ENCODE measurements at places on chromosomes 12 and 14. TPM values are rescaled to one million over a fixed set of nuclear protein-coding genes. Genes with fewer than 3 reads are reported as not detected.

The KLRK1 gene
- 126 TPM for total RNA-seq

The KCNH3 gene
- total RNA-seq, result 0.70 TPM

The SLC17A8 gene
- total RNA-seq, result not detected

The FSCB gene
- not detected for total RNA-seq

The KRT72 gene
- total RNA-seq, result 0.43 TPM

The HCAR1 gene
- total RNA-seq, result not detected

The NTS gene
- total RNA-seq, result not detected

The NT5DC3 gene
- total RNA-seq, result 3.9 TPM

The PLEKHH1 gene
- 1.9 TPM for total RNA-seq

The SMIM41 gene
- total RNA-seq, result not detected

GRCh38 chr14:35161231-35161630, 38.9 kb downstream of the PRORP start:
- peaks cover 64% of the 10 kb centered on the region for H3K4me1 ChIP-seq
- H3K4me3 ChIP-seq, result peak overlapping the region; percentile 82
- peak overlapping the region; percentile 84 for H3K27ac ChIP-seq

DNA sequence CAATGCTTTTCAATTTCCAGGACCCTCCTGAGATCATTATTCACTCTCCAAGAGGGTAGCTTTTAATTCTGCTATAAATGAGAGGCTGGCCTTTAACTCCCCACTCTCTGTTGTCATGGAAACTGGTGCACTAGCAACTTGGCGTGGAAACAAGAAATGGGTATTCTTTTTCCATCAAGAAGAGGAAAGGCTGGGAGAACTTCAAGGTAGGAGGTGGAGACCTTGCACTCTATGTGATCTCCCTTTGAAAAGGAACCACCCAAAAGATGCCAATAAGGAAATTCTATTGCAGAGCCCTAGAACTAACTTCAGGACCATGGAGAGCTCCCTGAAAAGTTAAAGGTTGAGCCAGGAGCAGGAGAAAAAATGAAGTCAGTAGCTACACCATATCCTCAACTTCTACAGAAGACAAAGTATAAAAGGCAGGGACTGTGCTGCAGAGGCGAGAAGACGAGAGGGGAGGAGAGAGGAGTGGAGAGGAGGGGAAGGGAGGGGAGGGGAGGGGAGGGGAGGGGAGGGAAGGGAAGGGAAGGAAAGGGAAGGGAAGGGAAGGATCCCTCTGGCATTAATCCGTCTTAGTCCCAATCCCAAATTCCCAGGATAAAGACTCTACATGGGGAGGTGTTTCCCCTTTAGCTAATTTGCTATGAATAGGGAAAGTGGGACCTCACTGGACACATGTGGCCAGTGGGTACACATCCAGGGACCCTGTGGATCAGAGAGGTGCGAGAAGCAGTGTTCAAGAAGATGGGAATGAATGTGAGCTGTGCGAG, 46.7 kb upstream of the FICD start:
- no peak overlapping the region for H3K27ac ChIP-seq
- DNase-seq, result no peak
- no peaks in the 10 kb centered on the region for H3K36me3 ChIP-seq
- H3K4me1 ChIP-seq, result no peaks in the 10 kb centered on the region

DNA sequence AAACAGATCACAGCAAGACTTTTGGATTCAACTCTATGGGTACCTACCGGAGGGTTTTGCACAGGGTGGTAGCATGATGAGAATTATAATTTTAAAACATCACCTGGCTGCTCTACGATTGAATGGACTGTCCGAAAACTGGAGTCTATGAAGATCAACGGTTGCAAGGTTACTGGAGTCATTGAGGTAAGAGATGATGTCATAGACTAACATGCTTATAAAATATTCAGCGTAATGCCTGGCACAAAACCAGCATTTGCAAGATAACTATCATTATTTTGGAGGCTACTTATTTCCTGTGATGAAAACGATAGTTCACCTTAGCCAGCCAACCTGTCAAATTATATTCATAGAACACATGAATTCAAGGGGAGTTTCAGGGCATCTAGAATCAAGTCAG, 580.6 kb upstream of the TBX3 start:
- no peak overlapping the region for H3K4me3 ChIP-seq
- no peaks in the 10 kb centered on the region for H3K36me3 ChIP-seq
- no peaks in the 10 kb centered on the region for H3K27me3 ChIP-seq
- no peak overlapping the region for H3K27ac ChIP-seq
- no peak for DNase-seq

GRCh38 chr14:56322531-56322930, 204.3 kb downstream of the PELI2 start:
- H3K36me3 ChIP-seq, result no peaks in the 10 kb centered on the region
- no peak for DNase-seq
- H3K27me3 ChIP-seq, result no peaks in the 10 kb centered on the region
- no peaks in the 10 kb centered on the region for H3K4me1 ChIP-seq
- no peak overlapping the region for H3K27ac ChIP-seq

DNA sequence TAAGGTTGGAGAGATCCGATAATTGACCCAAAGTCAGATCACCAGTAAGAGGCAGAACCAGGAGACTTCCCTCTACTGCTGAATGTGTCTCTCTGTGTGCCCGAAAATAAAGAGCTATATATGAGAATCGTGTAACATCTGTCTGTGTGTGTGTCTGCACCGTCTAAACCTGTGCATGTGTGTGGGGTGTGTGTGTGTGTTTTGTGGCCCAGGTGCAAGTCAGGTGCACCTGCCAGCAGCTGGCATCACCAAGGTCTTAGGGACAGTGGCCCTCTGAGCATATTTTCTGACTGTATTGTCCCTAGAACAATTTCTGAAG, 24.7 kb upstream of the KRT78 start:
- no peaks in the 10 kb centered on the region for H3K27me3 ChIP-seq
- H3K4me1 ChIP-seq, result peaks cover 24% of the 10 kb centered on the region
- H3K36me3 ChIP-seq, result no peaks in the 10 kb centered on the region
- H3K4me3 ChIP-seq, result peak overlapping the region; percentile 70

GRCh38 chr14:21350539-21350938, 33.3 kb downstream of the SUPT16H start:
- H3K27ac ChIP-seq, result peak overlapping the region; percentile 3
- no peak for DNase-seq
- no peak overlapping the region for H3K4me3 ChIP-seq
- H3K36me3 ChIP-seq, result peaks cover 37% of the 10 kb centered on the region
- no peaks in the 10 kb centered on the region for H3K27me3 ChIP-seq

GRCh38 chr14:104718147-104718546, 5.9 kb upstream of the ADSS1 start:
- H3K36me3 ChIP-seq, result no peaks in the 10 kb centered on the region
- H3K27me3 ChIP-seq, result no peaks in the 10 kb centered on the region
- H3K4me3 ChIP-seq, result no peak overlapping the region
- no peaks in the 10 kb centered on the region for H3K4me1 ChIP-seq

DNA sequence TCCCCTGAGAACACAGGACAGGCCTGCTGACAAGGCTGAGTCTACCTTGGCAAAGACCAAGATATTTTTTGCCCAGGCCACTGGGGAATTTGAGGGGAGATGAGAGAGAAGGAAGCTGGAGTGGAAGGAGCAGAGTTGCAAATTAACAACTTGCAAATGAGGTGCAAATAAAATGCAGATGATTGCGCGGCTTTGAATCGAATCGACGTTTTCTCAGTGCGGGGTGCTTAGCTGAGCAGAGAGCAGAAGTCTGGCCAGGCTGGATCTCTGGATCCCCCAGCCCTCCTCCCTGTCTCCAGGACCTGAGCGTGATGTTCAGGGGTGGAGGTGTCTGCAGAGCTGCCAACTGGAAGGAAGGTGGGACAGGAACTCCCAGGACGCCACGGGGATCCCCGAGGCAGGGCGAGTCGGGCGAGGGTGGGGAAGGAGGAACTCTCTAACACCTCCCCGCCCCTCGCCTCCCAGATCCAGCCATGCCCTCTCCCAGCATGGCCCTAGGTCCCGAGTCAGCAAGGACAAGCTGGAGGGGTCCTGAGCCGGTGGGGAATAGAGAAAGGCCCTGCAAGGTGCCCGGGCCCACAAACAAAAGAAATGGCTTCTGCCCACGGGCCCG, 527 bp upstream of the CARMIL3 start:
- peak overlapping the region; percentile 23 for H3K27ac ChIP-seq
- peaks cover 7% of the 10 kb centered on the region for H3K27me3 ChIP-seq
- peak overlapping the region; percentile 83 for H3K4me3 ChIP-seq
- H3K4me1 ChIP-seq, result peaks cover 26% of the 10 kb centered on the region

- no peak overlapping the region for H3K4me3 ChIP-seq
- no peak for DNase-seq
- H3K27me3 ChIP-seq, result no peaks in the 10 kb centered on the region
- no peaks in the 10 kb centered on the region for H3K36me3 ChIP-seq
- H3K27ac ChIP-seq, result no peak overlapping the region
Observed at GRCh38 chr12:116975779-116976393, 65.1 kb downstream of the FBXW8 start.

GRCh38 chr12:11980115-11980514, 90.6 kb upstream of the BCL2L14 start:
- H3K4me3 ChIP-seq, result peak overlapping the region; percentile 85
- H3K36me3 ChIP-seq, result peaks cover 24% of the 10 kb centered on the region

DNA sequence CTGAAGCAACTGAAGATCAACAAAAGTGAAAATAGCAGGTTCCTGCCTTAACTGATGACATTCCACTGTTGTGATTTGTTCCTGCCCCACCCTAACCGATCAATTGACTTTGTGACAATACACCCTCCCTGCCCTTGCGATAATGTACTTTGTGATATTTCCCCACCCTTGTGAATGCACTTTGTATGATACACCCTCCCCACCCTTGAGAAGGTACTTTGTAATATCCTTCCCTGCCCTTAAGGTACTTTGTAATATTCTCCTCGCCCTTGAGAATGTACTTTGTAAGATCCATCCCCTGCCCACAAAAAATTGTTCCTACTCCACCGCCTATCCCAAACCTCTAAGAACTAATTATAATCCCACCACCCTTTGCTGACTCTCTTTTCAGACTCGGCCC, 41.4 kb downstream of the BCAT1 start:
- no peaks in the 10 kb centered on the region for H3K36me3 ChIP-seq
- H3K27me3 ChIP-seq, result peaks cover 6% of the 10 kb centered on the region

DNA sequence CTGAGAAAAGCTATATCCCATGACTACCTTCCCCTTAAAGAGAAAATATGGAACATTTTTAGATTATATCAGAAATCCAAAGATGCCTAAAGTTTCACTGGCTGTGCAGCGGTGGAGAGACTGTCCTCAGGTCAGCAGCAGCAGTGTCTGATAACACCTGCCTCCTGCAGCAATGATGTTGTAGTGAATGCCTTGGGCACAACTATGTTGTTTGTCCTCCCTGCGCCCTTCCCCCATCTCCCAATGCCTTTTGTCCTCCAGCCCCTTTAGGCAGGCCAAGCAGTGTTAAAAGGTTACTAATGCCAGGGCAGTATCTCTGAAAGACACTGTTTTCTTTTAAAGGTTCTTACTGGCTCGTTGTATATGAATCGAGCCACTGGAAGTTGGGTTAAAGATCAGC, 13.2 kb downstream of the RTRAF start:
- no peak overlapping the region for H3K4me3 ChIP-seq
- H3K27me3 ChIP-seq, result no peaks in the 10 kb centered on the region
- DNase-seq, result no peak
- no peaks in the 10 kb centered on the region for H3K4me1 ChIP-seq
- no peak overlapping the region for H3K27ac ChIP-seq

- no peak for DNase-seq
- H3K36me3 ChIP-seq, result no peaks in the 10 kb centered on the region
- peaks cover 19% of the 10 kb centered on the region for H3K27me3 ChIP-seq
- H3K4me1 ChIP-seq, result no peaks in the 10 kb centered on the region
Observed at GRCh38 chr12:101209319-101210302, at the start of gene SLC5A8. TSS of gene SLC5A8 (minus strand) at chr12:101210238. CDS start at chr12:101209848, 390 bp downstream.

GRCh38 chr12:15605881-15606590, 183.2 kb downstream of the EPS8 start:
- no peak for DNase-seq
- H3K36me3 ChIP-seq, result no peaks in the 10 kb centered on the region
- no peak overlapping the region for H3K27ac ChIP-seq
- no peaks in the 10 kb centered on the region for H3K4me1 ChIP-seq

GRCh38 chr12:12088761-12089160, 18.0 kb downstream of the BCL2L14 start:
- H3K27me3 ChIP-seq, result peaks cover 24% of the 10 kb centered on the region
- no peak overlapping the region for H3K27ac ChIP-seq
- H3K4me3 ChIP-seq, result no peak overlapping the region
- no peak for DNase-seq
- H3K36me3 ChIP-seq, result no peaks in the 10 kb centered on the region
- H3K4me1 ChIP-seq, result no peaks in the 10 kb centered on the region

DNA sequence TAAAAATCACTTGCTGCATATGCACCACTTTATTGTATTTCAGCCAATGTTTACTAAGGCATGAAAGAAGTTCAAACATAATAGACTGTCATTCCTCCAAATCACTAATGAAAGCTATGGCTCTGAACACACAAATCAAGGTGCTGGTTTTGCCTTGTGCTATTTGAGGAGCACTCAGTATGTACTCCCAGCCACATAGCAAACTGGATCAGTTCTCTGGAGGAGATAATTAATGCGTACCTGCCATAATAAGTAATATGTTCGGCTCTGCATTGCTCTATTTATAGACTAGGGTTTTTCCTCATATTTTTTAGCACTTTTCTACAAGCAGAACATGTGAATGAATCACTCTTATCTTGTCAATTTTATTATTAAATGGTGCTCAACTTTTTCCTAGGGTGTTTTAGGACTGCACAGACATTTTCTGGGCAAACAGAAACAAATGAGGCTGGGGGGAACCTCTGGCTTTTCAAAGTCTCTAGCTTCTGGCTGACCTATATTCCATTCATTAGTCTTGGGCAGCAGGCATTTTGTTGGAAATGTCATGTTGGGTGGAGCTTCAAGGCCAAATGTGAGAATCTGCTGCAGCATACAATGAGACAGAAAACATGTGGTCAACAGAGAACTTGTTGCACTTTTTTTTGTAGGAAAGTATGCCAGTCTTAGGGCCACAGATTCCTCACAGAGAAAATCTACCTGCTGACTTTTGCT, 88.4 kb downstream of the GRIP1 start:
- H3K27me3 ChIP-seq, result peaks cover 8% of the 10 kb centered on the region
- no peak overlapping the region for H3K27ac ChIP-seq
- H3K36me3 ChIP-seq, result no peaks in the 10 kb centered on the region
- no peaks in the 10 kb centered on the region for H3K4me1 ChIP-seq
- DNase-seq, result no peak

GRCh38 chr12:128662101-128662500, 161.7 kb downstream of the SLC15A4 start:
- no peaks in the 10 kb centered on the region for H3K27me3 ChIP-seq
- peaks cover 4% of the 10 kb centered on the region for H3K4me1 ChIP-seq
- H3K27ac ChIP-seq, result no peak overlapping the region
- no peak overlapping the region for H3K4me3 ChIP-seq
- H3K36me3 ChIP-seq, result no peaks in the 10 kb centered on the region

- H3K36me3 ChIP-seq, result no peaks in the 10 kb centered on the region
- H3K27me3 ChIP-seq, result no peaks in the 10 kb centered on the region
- no peak overlapping the region for H3K4me3 ChIP-seq
- no peaks in the 10 kb centered on the region for H3K4me1 ChIP-seq
- no peak for DNase-seq
Observed at GRCh38 chr12:50302686-50303085, 19.4 kb upstream of the LIMA1 start.

- H3K4me1 ChIP-seq, result no peaks in the 10 kb centered on the region
- H3K4me3 ChIP-seq, result no peak overlapping the region
- no peak for DNase-seq
- H3K27me3 ChIP-seq, result no peaks in the 10 kb centered on the region
- H3K36me3 ChIP-seq, result peaks cover 16% of the 10 kb centered on the region
- H3K27ac ChIP-seq, result no peak overlapping the region
Observed at GRCh38 chr12:27303139-27304111, 29.2 kb upstream of the BMAL2 start.

GRCh38 chr14:90201344-90201743, 55.0 kb upstream of the PSMC1 start:
- H3K4me3 ChIP-seq, result no peak overlapping the region
- no peaks in the 10 kb centered on the region for H3K36me3 ChIP-seq
- DNase-seq, result no peak
- no peak overlapping the region for H3K27ac ChIP-seq
- peaks cover 37% of the 10 kb centered on the region for H3K27me3 ChIP-seq
